ENCODE measurements at places on chromosomes 7 and 10.

DNA sequence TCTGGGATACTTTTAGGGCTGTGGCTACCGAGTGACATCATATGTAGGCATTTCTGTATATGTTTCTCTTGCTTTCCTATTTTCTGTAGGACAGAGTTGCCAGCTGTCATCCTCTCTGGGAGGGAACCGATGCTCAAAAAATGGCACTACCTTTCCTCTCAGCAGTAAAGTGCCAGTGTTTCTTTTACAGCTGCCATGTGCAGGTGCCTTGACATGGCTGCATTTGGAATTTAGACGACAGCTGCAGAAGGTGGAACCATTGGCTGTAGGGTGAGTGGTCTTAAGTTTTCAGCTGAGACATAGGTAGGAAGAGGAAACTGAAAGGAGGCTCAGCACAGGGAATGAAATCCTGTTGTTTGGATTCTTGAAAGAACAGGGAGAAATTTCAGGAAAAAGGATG lies 20.2 kb upstream of the RPA3 start:
- DNase-seq = no peak

DNA sequence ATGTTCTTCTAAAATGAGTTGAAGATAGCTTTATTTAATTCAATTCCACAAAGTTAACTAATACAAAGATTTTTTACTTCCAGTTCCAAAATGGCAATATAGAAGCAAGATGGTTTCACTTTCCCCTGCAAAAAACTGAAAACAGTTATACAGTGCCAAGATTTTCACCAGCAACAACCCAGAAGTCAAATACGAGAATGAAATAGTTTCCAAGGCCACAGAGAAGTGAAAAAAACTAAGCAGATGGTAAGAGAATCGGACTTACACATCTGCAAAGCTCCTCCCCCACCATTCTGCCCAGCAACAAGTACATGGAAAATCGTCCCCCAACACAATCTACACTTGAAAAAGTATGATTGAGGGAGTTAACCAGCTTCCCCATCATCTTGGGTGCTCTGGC lies 30.3 kb upstream of the KEL start:
- no peak for DNase-seq

GRCh38 chr7:97580205-97580604 lies 151.7 kb upstream of the TAC1 start:
- DNase-seq = no peak

DNA sequence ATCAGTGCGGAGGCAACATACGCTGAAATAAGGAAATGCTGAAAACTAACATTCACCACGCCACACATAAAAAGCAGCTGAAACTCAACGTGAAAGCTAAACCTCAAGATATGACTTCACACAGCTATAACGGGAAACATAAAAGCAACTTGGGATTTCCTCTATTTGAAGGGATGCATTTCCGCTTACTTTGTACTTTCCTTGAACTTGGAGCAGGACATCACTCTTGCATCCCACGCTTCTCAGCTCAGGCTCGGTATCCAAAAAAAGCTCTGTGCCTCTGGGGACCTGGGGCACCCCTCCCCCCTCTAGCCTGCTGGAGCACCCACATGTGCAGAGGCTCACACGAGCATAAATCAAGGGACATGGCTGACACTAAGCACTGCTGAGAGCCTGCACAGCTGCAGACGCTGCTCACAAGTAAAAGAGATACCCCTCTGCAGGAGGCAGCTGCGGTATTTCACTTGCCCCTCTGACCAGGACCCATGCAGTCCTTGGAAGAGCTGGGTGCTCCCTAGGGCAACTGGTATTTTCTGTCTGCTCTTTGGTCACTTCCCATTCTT lies 34.2 kb downstream of the PARD3 start:
- DNase-seq = no peak
